ENCODE measurements at places on chromosomes 3 and 15.

DNA sequence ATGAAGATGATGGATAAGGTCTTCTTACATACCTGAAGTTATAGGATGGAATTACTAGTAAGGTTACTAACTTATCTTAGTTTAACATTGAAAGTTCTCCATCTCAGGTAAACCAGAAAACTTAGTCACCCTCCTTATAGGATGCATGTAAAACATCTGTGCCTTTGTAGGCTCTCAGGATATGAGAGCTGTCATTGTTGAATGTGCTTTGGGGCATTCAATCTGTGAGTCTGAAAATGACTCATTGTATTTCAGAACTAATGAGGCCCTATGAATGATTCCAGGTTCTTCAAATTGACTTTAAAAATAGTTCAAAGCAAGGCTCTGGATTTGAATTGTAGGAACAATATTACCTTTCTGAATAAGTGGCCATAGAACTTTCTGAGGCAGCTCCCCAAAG, 237.7 kb upstream of the AZI2 start:
- no peak for DNase-seq

- DNase-seq: no peak
Observed at GRCh38 chr3:53146319-53146891, 14.6 kb upstream of the PRKCD start.

- DNase-seq: peak; percentile 69
Observed at GRCh38 chr15:40769274-40770146, at the start of gene C15orf62. Gene C15orf62 (plus strand): TSS chr15:40769980. CDS start chr15:40770496, 516 bp downstream.

- DNase-seq: no peak
Observed at GRCh38 chr3:24137958-24138875, 193.1 kb downstream of the NR1D2 start.

GRCh38 chr15:85457392-85457968, 77.1 kb downstream of the AKAP13 start:
- DNase-seq: no peak

All from stimulated activated CD4-positive, alpha-beta T cell treated with anti-CD3 and anti-CD28 coated beads, TNF-alpha, amount 100 ng/mL, for 24 hours (primary cell).